ENCODE measurements at places on chromosomes 12 and 14.

- no peak for DNase-seq
These were observed 98.1 kb upstream of the TMPO start for GRCh38 chr12:98417266-98417665.

DNA sequence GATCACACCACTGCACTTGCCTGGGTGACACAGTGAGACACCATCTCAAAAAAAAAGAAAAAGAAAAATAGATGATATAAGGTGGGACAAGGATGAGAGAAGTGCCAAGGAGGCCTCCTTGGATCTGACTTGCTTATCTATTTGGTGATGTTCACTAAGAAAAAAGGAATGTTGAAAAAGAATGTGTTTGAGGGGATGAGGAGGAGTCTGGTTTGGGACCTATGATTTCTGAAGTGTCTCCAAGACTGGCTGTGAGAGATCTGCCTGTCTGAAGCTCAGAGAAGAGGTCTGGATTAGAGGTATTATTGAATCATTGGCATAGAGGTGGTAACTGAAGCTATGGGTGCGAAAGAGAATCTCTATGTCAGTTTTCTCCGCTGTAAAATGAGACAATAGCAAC is 42.8 kb downstream of the BCAT1 start:
- no peak for DNase-seq

DNA sequence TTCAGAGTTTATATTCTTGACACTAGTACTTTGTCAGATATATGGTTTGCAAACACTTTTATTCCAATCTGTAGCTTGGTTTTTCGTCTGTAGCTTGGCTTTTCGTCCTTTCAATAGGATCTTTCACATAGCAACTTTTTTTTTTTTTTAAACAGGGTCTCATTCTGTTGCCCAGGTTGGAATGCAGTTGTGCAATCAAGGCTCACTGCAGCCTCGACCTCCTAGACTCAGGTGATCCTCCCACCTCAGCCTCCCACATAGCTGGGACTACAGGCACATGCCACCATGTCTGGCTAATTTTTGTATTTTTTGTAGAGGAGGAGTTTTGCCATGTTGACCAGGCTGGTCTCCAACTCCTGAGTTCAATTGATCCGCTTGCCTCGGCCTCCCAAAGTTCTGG is 460.4 kb upstream of the SOX5 start:
- no peak for DNase-seq

- DNase-seq = no peak
These were observed 250.2 kb downstream of the GPHN start for GRCh38 chr14:66758031-66758613.

DNA sequence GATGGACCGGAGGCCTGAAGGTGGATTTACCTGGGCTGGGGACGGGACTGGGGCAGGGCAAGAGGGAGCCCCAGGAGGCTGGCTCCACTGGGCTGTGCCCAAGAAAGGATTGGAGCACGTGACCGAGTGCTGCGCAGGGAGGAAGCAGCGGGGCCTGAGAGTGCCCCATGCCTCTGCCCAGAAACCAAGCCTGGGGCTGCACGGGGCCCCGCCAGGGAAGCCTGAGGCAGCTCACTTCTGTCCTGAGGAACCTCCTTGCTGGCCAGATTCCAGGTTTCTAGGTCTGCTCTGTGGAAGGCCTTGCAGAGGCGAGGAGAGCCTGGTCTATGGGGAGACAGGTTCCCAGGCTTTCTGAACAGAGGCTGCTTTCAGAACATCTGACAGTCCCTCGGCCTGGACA is 10.4 kb downstream of the NGB start:
- DNase-seq = no peak

- DNase-seq = no peak
These were observed 21.1 kb downstream of the MVK start for GRCh38 chr12:109594556-109595317.

DNA sequence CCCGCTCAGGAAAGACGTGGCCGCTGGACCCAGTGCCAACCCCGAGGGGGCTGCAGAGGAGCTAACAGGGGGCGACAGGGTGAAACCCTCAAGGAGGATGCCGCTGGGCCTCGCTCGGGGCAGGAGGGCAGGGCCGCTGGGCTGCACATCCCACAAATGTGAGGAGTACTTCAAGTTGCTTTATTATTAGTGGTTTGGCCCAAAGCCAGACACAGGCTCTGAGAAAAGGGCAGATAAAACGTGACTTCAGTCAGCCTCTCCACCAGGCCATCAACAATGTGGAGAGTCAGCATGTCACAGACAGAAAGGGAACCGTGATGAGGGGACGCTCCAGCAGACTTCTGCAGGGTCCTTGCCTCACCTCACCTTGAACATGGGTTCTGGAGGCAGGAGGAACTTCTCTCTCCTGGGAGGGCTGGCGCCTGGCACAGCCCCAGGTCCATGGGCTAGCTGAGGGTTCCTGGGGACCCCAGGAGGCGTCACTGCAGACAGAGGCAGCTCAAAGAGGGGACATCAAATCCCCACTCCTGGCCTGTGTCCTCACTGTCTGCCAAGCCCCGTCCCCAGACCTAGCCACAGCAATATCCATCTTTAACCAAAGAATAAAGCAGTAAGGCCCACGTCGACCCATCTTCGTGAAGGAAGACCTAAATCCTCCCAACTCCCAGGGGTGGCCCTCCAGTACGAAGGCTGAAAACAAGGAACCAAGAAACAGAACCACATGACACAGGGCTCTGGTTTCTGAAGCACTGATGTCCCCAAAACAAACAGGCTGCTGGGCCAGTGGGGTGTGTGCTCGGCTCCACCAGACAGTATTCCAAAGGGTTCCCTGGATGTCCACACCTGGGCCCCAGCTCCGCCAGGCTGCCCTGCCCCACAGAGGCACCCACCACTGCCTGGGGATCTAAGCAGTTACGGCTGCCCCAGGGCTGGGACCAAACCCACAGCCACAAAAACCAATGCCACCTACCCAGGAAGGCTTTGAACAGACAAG is 35.1 kb downstream of the CCDC85C start:
- DNase-seq = no peak

GRCh38 chr12:112939761-112940381 is 1.6 kb downstream of the OAS3 start:
- no peak for DNase-seq

DNA sequence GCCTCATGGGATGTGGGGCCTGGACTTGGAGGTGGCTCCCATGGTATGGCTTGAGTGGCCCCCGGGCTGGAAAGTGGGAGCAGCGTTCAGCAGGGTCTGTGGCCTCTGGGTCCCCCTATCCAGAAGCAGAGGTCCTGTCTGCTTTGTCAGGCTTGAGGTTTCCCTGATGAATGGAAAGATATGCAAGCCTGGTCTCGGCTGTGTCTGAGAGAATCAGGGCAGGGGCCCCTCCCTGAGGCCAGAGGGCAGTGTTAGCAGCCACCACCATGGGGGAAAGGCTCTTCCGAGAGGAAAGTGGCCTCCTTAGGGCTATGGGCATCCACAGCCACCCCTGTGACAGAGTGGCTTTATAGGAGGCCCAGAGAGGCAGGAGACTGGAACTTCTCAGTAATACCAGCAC is 128.2 kb downstream of the VRK1 start:
- DNase-seq = no peak

DNA sequence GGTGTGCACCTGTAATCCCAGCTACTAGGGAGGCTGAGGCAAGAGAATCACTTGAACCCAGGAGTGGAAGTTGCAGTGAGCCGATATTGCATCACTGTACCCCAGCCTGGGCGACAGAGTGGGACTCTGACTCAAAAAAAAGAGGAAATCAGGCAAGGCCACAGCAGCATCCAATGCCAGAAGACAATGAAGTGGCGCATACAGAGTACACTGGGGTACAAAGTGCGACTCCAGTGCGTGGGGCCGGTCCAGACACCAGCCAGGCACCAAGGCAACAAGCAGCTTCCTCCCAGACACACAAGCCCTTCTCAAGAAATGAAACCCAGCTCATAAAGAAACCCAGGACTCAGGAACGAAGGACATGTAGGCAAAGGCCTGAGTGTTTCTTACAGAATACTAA is 28.2 kb downstream of the TTC7B start:
- no peak for DNase-seq

DNA sequence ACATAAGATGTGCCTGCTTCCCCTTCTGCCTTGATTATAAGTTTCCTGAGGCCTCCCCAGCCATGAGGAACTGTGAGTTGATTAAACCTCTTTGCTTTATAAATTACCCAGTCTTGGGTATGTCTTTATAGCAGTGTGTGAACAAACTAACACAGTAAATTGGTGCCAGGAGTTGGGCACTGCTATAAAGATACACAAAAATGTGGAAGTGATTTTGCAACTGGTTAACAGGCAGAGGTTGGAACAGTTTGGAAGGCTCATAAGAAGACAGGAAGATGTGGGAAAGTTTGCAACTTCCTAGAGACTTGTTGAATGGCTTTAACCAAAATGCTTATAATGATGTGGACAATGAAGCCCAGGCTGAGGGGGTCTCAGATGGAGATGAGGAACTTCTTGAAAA is 264.1 kb downstream of the DACT1 start:
- DNase-seq = no peak

GRCh38 chr12:71871116-71871515 is 31.6 kb downstream of the TBC1D15 start:
- DNase-seq = no peak

DNA sequence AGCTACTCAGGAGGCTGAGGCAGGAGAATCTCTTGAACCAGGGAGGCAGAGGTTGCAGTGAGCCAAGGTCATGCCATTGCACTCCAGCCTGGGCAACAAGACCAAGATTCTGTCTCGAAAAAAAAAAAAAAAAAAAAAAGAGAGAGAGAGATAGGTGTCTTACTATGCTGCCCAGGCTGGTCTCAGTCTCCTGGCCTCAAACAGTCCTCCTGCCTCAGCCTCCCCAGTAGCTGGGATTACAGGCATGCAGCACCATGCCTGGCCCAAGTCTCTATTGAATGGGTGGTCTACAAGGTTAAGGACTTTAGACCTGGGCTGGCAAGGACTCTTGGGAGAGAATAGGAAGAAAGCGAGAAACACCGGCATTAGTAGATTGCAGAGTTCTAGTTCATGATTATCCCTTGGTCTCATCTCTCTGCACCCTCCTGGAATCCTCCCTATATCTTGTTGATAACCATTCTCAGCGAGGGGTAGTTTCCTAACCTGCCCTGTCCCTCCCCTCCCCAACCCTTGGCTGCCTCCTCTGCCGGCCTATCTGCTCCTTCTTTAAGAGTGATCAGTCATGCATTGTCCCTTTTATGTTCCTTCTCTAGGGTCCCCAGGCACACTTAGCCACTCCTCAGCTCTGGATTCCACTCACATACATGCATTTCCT is 128.1 kb upstream of the MAP1LC3B2 start:
- DNase-seq = no peak

GRCh38 chr14:35220027-35220676 is 72.0 kb upstream of the PSMA6 start:
- no peak for DNase-seq

DNA sequence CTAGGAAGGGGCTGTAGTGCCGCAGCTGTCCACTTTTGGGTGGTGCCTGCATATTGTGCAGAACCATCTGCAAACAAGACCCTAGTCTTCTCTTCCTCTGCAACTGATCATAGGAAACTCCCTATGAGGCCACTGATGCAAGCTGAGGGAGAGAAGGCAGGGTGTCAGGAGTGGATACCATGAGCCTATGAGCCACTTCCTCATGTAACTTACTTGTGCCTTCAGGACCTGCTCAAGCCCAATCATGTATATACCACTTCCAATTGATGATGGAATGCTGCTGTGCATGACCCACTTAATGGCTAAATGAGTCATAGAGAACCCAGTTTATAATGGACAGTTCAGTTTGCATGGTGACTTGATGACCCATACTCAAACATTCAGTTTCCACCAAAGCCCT is 107.9 kb downstream of the ALG10B start:
- no peak for DNase-seq

DNA sequence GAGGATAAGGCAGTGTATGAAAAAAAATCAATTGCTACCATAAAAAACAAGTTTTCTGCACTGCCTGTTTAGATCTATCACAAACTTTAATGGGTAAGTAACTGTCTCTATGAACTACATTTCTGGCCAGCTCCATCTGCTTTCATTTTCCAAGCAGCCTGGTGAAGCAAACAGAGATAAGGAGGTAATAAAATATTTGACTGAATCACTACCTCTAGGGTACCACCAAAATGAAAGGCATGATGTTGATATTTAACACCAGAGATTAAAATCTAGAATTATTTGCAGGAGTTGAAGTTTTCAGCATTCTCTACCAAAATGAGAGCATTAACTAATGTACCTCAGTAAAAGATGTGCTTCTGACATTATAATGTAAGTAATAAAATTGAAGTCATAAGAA is 863.5 kb upstream of the MGAT4C start:
- no peak for DNase-seq

GRCh38 chr12:52327830-52328500 is 6.8 kb upstream of the KRT83 start:
- DNase-seq = no peak

DNA sequence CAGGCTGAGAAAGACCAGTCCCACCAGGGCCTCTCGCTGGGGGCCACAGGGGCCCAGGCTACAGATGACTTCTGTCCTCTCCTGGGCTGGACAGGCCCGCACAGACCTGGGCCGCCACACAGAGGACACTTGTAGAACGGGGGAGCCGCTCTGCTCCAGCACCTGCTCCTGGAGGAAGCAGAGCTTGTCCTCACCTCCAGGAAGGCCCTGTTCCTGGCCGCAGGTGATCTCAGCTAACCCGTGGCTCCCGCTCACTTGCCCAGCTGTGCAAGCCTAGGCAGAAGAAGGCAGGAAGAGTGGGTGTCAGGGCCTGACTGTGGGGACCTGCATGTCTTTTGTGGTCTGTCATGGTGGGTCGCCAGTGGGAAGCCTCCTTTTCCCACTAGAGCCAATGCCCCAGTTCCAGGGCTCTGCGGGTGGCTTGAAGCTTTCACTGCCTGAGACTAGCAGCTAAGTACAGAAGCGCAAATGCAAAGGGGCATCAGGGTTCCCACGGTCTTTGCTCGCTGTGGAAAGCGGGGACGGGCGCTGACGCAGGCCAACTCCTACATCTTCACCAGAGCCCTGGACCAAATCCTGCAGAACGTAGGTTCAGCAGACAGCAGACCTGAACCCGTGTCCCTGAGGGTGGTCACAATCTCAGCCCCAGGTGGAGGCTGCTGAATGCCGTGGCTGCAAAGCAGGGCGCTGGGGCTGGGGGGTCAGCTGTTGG is 8.8 kb upstream of the CEP170B start:
- no peak for DNase-seq

- no peak for DNase-seq
These were observed 5.3 kb downstream of the KCNH3 start for GRCh38 chr12:49543914-49544815.

- DNase-seq = no peak
These were observed 7.8 kb downstream of the WNT1 start for GRCh38 chr12:48985901-48986300.

GRCh38 chr14:69013943-69014782 is 35.1 kb upstream of the ACTN1 start:
- DNase-seq = no peak

GRCh38 chr14:31207287-31207754 is 272 bp downstream of the HECTD1 start:
- no peak for DNase-seq

- no peak for DNase-seq
These were observed 144.7 kb upstream of the RFLNA start for GRCh38 chr12:124150168-124150567.

GRCh38 chr14:51924600-51924999 is 64.2 kb downstream of the GNG2 start:
- DNase-seq = no peak

GRCh38 chr12:26396402-26396801 is 201.0 kb downstream of the SSPN start:
- no peak for DNase-seq

GRCh38 chr14:92511453-92512238 is 1.9 kb upstream of the RIN3 start:
- DNase-seq = no peak
